Urothelium cell line (cell line): ENCODE measurements at places on chromosomes 3 and 15.
A peak's percentile ranks its signal among the peaks of the same experiment; 100 is the strongest.

DNA sequence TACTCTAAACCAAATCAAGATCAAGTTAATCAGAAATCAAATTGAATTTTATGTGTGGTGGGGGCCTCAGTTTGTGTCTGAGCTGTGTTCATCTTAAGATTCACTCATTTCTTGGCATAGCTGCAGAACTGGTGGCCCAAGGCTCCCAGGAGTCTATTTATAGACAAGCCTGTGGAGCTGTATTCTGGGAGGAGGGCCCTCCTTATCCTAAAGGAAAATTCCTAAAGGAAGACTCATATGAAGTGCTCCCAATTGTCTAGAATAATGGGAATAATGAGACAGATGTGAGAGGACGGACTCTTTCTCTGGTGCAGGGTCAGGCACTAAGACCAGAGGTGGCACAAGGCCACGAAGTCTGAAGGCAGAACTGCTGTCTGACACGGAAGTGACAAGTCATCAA, 38.9 kb downstream of the C3orf85 start:
- DNase-seq: no peak

DNA sequence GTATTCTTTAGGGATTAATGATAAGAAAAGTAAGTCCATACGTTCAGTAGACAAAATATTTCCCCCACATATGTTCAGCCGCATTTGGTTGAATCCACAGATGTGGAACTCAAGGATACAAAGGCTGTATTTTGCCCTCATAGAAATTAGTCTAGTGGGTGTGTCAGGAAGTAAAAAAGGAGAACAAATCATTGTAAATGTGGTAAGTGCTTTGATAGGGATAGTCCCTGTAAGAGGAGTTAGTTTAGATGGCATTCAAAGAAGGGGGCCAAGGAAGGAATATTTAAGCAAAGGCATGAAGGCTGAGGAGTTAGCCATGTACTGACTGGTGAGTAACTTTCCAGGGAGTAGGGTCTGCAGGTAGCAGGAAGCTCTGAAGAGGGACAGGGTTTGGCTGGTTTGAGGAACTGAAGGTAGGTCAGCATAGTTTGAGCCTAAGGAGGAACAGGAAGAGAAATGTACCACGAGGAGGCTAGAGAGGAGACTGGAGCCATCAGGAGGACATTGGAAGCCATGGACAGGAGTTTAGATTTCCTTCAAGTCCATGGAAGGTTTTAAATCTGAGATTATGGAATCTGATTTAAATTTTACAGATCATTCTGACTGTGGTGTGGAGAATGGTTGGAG, 98.8 kb downstream of the MME start:
- DNase-seq: no peak

DNA sequence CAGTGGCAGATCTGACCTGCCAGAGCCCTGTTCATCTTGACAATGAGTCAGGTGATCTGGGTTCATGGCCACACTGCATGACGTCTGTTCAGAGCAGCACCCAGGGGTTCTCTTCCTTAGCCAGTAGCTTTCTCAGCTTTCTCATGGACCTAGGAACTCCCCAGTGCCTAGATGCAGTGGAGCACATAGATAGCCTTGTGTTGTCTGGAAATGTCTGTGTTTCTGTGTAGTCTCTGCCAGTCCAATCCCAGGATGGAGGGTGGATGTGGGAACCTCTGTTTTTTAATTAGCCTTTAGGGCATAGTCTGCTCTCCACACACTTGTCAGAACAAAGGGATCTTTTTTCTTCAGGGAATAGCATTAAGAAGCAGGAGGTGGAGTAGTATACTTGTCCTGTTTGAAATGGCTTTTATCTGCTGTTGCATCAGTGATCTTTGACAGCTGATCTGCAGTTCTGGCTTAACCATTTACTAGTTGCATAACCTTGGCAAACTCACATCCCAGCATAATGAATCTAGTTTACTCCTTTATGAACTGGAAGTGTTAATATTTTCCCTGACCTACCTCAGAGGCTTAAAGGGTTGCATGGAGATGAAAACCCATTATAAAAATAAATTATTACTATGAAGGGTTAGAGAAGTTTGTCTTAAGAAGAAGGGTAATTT, 16.1 kb upstream of the CACNA1D start:
- DNase-seq: no peak

DNA sequence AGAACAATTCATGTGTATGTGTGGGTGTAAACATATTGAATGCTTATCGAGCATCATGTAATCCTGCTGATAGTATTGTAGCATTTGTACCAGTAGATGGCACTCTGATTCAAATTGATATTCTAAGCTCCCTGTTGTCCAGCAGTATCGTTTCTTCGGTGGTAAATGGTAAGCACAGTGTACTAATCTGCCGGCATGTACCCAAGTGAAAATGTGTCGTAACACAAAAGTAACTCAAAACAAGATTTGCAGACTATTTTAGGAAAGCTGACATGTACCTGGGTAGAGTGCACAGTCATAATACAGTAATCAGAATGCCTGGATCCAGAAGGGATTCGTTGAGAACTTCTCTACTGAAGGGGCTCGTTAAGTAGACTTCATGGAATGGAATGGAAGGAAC, 31.7 kb upstream of the MNS1 start:
- peak; percentile 62 for DNase-seq

DNA sequence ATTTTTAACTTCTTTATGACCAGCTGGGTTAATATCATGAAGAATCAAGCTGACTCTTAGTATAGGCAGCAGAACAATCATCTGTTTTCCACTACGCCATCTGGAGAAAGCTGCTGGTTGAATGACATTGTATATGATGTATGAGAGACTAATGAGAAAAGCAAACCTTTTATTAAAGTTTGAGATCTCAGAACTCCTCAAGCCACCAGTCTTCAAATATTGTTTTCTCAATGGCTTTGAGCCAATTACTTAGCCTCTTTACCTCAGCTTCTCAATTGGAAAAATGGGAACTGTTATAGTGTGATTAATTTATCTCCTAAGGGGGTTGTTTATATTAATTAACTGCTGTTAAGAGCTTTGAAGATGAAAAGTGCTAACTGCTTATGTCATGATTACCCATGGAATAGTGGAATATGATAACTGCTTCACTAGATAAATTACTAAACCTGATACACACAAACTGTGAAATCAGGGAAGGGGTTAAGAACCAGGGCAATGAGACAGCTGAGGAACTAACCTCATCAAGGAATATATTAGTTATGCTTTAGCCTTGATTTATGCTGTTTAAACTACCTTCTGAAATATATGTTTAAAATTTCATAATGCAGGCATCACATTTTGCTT, 330.1 kb downstream of the SOX2 start:
- no peak for DNase-seq

- no peak for DNase-seq
Measured at GRCh38 chr3:121896823-121897222, 2.6 kb downstream of the SLC15A2 start.

GRCh38 chr3:161393803-161394202, 22.5 kb upstream of the SPTSSB start:
- DNase-seq: no peak

DNA sequence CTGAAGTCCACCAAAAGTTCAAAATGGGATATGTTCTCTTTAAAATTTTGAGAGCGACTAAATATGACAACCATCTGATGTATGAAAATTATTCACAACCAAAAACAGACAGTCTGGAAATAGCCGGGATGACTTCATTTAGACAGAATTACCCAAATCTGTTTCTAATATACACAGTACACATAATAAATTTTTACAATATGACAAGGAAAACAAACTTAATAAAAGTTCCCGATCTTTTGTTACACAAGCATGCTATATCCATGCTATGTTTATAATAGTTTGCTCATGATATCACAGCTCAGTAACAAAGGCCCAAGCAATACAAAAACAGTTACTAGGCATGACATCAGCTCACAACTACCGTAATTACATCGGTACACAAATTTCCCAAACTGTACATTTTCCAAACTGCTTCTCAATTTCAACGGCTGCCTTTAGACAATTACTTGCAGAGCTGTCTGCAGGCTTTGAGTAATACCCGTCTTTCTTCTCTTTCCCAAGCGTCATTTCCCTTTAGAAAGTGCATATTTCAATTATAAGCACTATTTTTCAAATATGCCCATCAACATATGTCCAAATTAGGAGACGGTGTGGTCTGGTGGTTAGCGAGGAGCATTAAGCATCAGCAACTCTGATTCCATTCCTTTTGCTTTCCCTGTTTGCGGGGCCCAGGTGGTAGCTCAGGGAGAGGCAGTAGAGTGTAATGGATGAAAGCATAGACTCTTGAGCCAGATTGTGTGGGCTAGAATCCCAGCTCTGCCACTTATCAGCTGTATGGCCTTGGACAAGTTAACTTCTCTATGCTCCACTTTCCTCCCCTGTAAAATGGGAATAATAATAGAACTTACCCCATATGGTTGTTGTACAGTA, 481.2 kb downstream of the FOXP1 start:
- peak; percentile 22 for DNase-seq

DNA sequence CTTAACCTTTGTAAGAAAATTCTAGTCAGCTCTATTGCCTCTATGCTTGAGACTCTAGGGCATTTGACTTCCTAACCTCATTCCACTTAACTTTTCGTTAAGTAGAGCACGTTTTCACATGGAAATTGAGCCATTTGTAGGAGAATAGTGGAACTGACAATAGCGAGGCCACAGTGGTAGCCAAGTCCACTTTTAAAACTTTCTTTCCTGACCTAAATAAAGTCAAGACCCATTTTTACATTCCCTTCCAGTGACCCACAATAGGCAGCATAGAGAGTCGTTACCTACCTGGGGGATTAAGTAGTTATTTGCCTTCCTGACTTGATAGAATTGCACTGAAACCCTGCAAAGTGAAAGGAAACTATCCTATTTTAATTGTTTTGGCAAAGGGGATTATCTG, 386.0 kb upstream of the NECTIN3 start:
- no peak for DNase-seq

DNA sequence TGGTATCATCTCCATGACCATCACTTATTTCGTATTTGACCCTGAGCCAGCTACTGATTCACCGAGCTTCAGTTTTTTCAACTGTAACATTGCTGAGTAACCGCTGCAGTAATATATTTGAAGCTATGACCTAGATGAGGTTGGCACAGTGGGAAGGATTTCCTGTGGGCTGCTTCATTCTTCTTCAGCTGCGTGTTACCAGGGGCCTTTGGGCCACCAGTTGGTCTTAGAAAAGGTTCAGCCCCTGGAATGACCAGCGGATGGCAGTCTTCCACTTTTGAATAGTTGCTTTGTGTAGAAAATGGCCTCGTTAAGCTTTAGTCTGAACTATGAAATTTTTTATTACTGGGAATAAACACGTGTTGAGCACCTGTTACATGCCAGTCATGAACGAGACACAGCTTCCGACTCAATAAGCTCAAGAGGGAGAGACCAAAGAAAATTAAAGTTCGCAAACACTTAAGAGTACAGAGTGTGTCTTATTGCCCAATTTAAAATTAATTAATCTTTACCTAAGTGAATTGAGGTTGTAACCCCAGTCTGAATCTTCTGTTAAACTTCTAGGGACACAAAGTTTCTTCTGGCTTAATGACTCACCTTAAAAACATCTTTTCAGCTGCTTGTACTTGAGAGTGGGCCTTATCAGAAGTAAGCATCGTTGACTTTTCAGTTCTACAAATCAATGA, 57.6 kb upstream of the NR2E3 start:
- DNase-seq: peak; percentile 84

DNA sequence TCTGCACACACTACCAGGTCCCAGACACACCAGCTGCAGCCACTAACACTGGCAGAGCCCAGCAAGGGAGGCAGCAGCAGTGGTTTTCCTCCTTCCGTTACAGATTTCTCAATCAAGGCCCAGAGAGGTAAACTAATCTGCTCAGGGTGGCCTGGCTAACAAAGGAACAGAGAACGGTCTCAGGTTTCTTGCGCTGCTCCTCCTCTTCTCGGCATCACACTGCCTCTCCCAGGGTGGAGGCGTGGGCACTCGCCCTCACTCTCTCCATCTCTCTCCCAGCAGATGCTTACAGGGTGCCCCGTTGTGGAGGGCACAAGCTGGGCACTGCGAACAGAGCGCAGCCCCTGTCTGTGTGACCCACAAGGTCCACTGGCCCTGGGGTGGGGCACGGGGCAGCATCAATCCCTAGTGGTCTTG, 228.7 kb downstream of the VPS13C start:
- DNase-seq: no peak

GRCh38 chr3:114451561-114452018, 157.8 kb downstream of the TIGIT start:
- no peak for DNase-seq

GRCh38 chr3:33062866-33063265, 34.1 kb downstream of the GLB1 start:
- DNase-seq: no peak

DNA sequence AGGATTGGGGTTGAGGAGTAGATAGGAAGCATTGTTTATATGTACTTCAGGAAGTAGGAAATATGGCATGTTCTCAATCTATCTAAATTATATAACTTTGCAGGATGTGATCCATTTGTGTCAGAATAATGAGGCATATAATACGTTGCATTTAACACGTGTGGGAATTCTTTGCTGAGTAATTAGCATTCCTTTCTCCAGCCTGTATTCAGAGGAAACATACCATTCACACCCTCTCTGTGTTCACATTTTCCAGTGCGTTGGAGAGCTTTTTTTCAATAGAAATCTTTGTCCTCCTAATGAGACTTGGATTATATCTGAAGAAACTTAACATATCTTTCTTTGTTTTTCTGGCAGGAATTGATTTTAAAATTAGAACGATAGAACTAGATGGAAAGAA, 33.0 kb upstream of the APH1B start:
- no peak for DNase-seq

GRCh38 chr3:65664931-65665330, 373.8 kb downstream of the MAGI1 start:
- no peak for DNase-seq

DNA sequence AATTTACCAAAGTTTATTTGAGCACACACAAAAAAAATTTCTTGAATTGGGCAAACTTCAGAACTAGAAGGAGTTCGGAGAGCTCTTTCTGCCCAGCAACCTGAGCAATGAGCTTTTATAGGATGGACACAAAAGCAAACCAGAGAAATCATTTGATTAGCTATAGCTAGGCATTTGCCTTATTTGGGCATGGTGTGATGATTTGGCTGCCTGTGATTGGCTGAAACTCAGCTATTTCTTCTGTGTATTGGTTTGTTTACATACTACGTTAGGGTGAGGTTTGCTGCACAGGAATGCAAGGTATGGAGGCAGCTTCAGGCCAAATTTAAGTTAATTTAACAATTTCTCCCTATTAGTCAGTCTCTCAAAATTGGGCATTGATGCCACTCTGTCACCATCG, 65.1 kb downstream of the NEK11 start:
- DNase-seq: no peak

- DNase-seq: peak; percentile 35
Measured at GRCh38 chr3:72907731-72908620, 20.1 kb downstream of the GXYLT2 start.

DNA sequence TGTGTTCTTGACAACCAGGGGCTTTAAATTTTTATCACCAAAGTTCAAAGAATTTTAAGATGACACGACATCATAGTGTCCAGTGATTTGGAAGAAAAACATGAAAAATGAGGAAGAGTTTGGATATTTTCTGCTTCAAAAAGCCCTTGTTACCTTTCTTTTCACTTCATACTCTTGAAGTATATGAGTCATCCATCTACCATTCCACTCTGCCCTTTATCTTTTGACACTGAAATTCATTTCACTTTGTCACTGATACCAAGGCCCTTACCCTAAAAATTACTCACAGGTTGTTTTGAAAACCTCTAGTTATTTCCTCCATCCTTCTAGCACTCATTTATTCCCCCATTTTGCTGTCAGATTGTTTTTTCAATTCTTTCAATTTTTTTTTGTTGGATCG, 42.7 kb downstream of the OR5H15 start:
- no peak for DNase-seq

- no peak for DNase-seq
Measured at GRCh38 chr3:164186095-164186494, 892.2 kb downstream of the SI start.

- no peak for DNase-seq
Measured at GRCh38 chr3:162141272-162141791, 644.7 kb downstream of the OTOL1 start.

- DNase-seq: peak; percentile 37
Measured at GRCh38 chr15:81516012-81516411, 142.0 kb upstream of the TMC3 start.
